ENCODE measurements at places on chromosomes 13 and 19.

DNA sequence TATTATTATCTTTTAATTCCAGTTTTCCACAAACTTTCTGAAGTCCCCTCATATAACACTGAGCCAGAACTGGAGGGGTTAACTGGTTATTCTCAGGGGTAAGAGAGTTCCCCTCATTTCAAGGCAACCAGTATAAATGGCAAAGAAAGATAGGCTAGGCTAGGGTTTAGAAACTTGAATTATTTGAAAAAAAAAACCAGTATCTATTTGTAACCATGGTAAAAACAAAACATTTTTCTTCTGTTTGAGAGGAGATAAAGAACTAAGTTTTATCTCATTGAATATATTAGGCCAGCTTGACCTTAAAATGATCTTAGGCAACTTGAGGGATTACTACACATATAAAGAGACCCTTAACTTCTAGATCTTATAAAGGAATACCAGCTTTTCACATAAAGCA, 19.6 kb downstream of the SUPT20H start:
- no peaks in the 10 kb centered on the region for H3K27me3 ChIP-seq
- no peak overlapping the region for H3K27ac ChIP-seq

DNA sequence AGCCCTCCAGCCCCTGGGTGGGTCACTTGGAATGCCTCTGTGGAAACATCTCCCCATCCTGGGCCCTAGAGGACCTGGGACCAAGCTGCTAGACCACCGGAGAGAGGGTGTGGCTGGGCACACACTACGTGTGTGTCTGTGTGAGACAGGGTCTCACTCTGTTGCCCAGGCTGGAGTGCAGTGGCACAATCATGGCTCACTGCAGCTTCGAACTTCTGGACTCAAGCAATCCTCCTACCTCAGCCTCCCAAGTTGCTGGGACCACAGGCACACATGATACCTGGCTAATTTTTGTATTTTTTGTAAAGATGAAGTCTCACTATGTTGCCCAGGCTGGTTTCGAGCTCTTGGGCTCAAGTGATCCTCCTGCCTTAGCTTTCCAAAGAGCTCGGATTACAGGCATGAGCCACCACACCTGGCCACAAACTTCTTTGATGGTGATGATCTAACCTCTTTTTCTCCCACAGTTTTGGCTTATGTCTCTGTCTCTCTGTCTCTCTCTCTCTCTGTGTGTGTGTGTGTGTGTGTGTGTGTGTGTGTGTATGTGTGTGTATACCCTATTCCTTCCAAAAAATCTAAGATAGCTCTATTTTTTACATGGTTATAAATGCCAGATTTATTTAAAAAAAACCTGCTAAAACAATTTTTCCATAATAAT, 32.1 kb upstream of the SLC7A9 start:
- no peaks in the 10 kb centered on the region for H3K27me3 ChIP-seq
- no peaks in the 10 kb centered on the region for H3K4me1 ChIP-seq
- H3K36me3 ChIP-seq, result no peaks in the 10 kb centered on the region
- no peak for DNase-seq

DNA sequence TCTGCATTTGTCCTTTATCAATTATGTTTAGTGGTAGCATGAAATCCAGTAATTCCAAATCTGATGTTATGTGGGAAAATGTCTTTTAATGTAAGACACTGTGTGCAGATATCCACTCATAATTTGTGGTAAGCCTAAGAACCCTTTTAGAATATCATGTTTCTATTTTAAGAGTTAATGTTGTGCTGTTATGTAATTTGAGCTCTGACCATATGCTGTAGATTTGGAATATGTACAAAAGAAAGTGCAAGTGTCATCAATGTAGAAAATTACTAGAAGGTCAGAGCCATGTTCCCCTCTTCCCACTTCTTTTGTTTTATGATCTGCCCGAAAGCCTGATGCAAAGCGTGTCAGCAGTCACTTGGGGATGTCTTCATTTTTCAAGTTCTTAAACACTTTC, 44.5 kb downstream of the SCEL start:
- H3K36me3 ChIP-seq, result no peaks in the 10 kb centered on the region
- H3K4me3 ChIP-seq, result no peak overlapping the region
- peaks cover 6% of the 10 kb centered on the region for H3K4me1 ChIP-seq
- no peak for DNase-seq
- no peak overlapping the region for H3K27ac ChIP-seq
- no peaks in the 10 kb centered on the region for H3K27me3 ChIP-seq

GRCh38 chr19:16073481-16073880, 2.8 kb upstream of the TPM4 start:
- no peaks in the 10 kb centered on the region for H3K36me3 ChIP-seq
- H3K4me3 ChIP-seq, result no peak overlapping the region
- DNase-seq, result no peak
- H3K4me1 ChIP-seq, result peaks cover 98% of the 10 kb centered on the region
- H3K27ac ChIP-seq, result peak overlapping the region; percentile 96
- no peaks in the 10 kb centered on the region for H3K27me3 ChIP-seq

DNA sequence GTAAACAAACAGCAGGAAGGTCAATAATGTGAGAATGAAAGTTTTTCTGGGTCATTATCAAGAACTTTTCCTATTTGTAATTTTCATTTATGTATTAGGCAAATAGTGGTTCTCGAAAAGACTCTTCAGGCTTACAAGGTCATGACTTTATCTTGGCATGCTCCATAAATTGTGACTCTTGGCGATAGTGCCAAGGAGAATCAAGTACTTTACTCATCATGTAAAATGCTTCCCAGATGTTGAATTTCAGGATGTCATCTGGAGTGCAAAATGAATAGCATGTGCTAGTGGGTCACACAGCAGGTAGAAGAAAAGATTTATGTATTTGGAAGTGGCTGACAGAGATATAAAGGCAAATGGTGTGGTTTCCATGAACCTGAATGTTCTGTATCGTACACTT, 1492.7 kb upstream of the PCDH20 start:
- H3K4me3 ChIP-seq, result no peak overlapping the region
- H3K36me3 ChIP-seq, result no peaks in the 10 kb centered on the region
- no peaks in the 10 kb centered on the region for H3K27me3 ChIP-seq
- no peak overlapping the region for H3K27ac ChIP-seq
- H3K4me1 ChIP-seq, result no peaks in the 10 kb centered on the region
- DNase-seq, result no peak

DNA sequence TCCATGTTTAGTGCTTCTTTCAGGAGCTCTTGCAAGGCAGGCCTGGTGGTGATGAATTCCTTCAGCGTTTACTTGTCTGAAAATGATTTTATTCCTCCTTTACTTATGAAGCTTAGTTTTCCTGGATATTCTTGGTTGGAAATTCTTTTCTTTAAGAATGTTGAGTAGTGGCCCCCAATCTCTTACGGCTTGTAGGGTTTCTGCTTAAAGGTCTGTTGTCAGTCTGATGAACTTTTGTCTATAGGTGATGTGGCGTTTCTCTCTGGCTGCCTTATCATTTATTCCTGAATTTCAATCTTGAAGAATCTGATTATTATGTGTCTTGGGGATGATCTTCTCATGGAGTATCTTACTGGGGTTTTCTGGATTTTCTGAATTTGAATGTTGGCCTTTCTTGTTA, 26.0 kb downstream of the ZNF430 start:
- H3K27ac ChIP-seq, result no peak overlapping the region
- no peaks in the 10 kb centered on the region for H3K4me1 ChIP-seq
- H3K36me3 ChIP-seq, result peaks cover 95% of the 10 kb centered on the region
- H3K4me3 ChIP-seq, result no peak overlapping the region

DNA sequence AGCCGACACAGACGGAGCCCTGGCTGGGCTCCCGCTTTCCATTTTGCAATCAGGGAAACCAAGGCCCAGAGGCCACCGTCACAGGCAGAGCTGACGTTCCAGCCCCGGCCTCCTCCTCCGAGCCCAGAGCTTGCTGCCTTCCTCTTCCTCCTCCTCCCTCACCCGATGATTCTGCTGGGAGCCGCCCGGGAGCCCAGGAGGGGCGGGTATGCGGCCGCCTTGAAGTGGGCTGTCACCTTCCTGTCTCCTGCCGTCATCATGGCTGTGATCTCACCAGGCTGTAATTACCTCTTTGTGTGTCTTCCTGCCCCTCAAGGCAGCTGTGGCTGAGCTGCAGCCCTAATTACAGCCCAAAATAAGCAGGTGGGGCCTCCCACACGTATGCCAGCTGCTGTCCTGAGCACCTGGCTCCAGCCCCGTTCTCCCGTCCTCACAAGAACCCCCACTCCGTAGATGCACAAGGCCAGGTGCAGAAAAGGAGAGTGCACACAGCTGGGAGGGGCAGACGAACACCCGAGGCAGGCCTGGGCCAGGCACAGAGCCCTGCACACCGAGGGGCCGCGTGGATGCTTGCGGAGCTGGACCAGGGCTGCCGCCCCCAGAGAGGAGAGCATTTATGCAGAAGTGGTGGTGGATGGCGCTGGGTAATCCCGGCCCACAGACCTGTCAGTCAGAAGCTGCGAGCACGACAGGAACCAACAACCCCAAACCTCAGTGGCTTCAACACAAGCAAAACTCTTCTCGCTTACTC, 4.0 kb downstream of the TPGS1 start:
- peaks cover 39% of the 10 kb centered on the region for H3K4me1 ChIP-seq
- H3K36me3 ChIP-seq, result peaks cover 10% of the 10 kb centered on the region
- no peak for DNase-seq
- peak overlapping the region; percentile 8 for H3K4me3 ChIP-seq

- H3K27ac ChIP-seq, result no peak overlapping the region
- no peaks in the 10 kb centered on the region for H3K36me3 ChIP-seq
- H3K27me3 ChIP-seq, result no peaks in the 10 kb centered on the region
- H3K4me1 ChIP-seq, result no peaks in the 10 kb centered on the region
- DNase-seq, result no peak
Measured at GRCh38 chr13:66780814-66781213, 449.3 kb downstream of the PCDH9 start.

- H3K4me1 ChIP-seq, result peaks cover 51% of the 10 kb centered on the region
- H3K36me3 ChIP-seq, result peaks cover 9% of the 10 kb centered on the region
- H3K27me3 ChIP-seq, result no peaks in the 10 kb centered on the region
- no peak for DNase-seq
- peak overlapping the region; percentile 75 for H3K27ac ChIP-seq
Measured at GRCh38 chr19:10812902-10813404, 23.1 kb downstream of the TMED1 start.

- H3K36me3 ChIP-seq, result peaks cover 4% of the 10 kb centered on the region
- H3K27me3 ChIP-seq, result no peaks in the 10 kb centered on the region
- no peak for DNase-seq
- peak overlapping the region; percentile 67 for H3K27ac ChIP-seq
Measured at GRCh38 chr19:7159105-7159933, 89.8 kb downstream of the ZNF557 start.

GRCh38 chr19:23436944-23437343, 41.7 kb upstream of the ZNF91 start:
- H3K4me1 ChIP-seq, result no peaks in the 10 kb centered on the region
- no peak overlapping the region for H3K27ac ChIP-seq
- H3K36me3 ChIP-seq, result no peaks in the 10 kb centered on the region
- H3K27me3 ChIP-seq, result no peaks in the 10 kb centered on the region
- no peak overlapping the region for H3K4me3 ChIP-seq

- no peak overlapping the region for H3K27ac ChIP-seq
- no peak for DNase-seq
- H3K4me3 ChIP-seq, result no peak overlapping the region
- peaks cover 12% of the 10 kb centered on the region for H3K36me3 ChIP-seq
- H3K27me3 ChIP-seq, result no peaks in the 10 kb centered on the region
- no peaks in the 10 kb centered on the region for H3K4me1 ChIP-seq
Measured at GRCh38 chr19:7565332-7565731, 29.8 kb downstream of the PNPLA6 start.

DNA sequence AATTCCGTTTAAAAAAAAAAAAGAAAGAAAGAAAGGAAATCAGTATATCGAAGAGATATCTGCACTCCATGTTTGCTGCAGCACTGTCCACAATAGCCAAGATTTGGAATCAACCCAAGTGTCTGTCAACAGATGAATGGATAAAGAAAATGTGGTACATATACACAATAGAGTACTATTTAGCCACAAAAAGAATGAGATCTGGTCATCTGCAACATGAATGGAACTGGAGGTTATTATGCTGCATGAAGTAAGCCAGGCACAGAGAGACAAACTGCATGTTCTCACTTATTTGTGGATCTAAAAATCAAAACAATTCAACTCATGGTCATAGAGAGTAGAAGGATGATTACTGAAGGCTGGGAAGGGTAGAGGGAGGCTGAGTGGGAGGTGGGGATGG, 16.3 kb downstream of the ZNF565 start:
- DNase-seq, result no peak
- no peak overlapping the region for H3K4me3 ChIP-seq
- no peaks in the 10 kb centered on the region for H3K4me1 ChIP-seq
- no peaks in the 10 kb centered on the region for H3K27me3 ChIP-seq
- no peak overlapping the region for H3K27ac ChIP-seq

GRCh38 chr13:113545455-113545930, 39.1 kb upstream of the TFDP1 start:
- H3K27ac ChIP-seq, result no peak overlapping the region
- peaks cover 6% of the 10 kb centered on the region for H3K4me1 ChIP-seq
- no peaks in the 10 kb centered on the region for H3K27me3 ChIP-seq
- DNase-seq, result no peak
- H3K36me3 ChIP-seq, result peaks cover 46% of the 10 kb centered on the region

GRCh38 chr13:113881614-113882266, 17.9 kb upstream of the GAS6 start:
- H3K4me1 ChIP-seq, result peaks cover 22% of the 10 kb centered on the region
- no peak for DNase-seq
- H3K36me3 ChIP-seq, result no peaks in the 10 kb centered on the region
- peak overlapping the region; percentile 82 for H3K27ac ChIP-seq
- H3K4me3 ChIP-seq, result no peak overlapping the region

DNA sequence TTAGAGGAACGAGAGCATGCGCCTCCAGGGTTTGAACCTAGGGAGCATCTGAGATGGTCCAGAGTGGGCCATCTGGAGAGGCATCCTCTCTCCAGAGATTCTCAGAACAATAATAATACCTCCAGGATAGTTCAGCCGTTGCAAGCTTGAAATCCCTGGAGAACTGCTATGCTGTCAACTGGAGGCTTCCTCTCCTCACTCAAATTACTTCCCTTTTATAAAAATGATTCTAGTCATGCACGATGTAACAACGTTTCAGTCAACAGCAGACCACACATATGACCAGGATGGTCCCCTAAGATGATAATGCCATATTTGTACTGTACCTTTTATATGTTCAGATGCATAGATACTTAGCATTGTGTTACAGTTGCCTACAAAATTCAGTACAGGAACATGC, 108.7 kb downstream of the SHISA2 start:
- no peak for DNase-seq
- H3K4me1 ChIP-seq, result no peaks in the 10 kb centered on the region
- H3K4me3 ChIP-seq, result no peak overlapping the region
- no peaks in the 10 kb centered on the region for H3K36me3 ChIP-seq
- H3K27me3 ChIP-seq, result no peaks in the 10 kb centered on the region
- H3K27ac ChIP-seq, result no peak overlapping the region

DNA sequence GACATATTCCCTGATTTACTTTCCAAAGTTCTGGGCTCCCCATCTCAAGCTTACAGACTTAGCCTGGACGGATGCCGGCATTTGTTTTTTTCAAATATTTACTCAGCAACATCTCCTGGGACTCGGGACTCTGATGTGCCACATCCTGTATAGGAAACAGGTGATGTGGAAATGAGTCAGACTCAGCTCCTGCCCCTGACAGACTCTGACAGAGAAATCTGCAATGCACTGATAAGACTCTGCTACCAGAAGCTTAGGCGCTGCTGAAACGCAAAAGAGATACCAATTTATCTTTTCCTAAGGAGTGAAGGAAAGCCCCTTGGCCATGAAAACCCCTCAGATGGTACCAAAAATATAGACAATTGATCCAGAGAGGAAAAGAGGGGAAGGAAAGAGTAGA, 16.2 kb downstream of the LAIR2 start:
- no peaks in the 10 kb centered on the region for H3K36me3 ChIP-seq
- DNase-seq, result no peak
- H3K4me3 ChIP-seq, result no peak overlapping the region
- H3K27ac ChIP-seq, result no peak overlapping the region

All from esophagus squamous epithelium (tissue), 5 donors.